Bronchial epithelial cell (primary cell): ENCODE measurements at places on chromosomes 7 and 10. TPM values are rescaled to one million over a fixed set of nuclear protein-coding genes. Genes with fewer than 3 reads are reported as not detected.

The CPA5 gene
- total RNA-seq, result 0.13 TPM in 1 of 2 replicates, not detected in the other

The OR2A7 gene
- 0.53 and 1.7 TPM in 2 replicates for total RNA-seq

The PODXL gene
- total RNA-seq, result 0.13 and 0.53 TPM in 2 replicates

The CC2D2B gene
- total RNA-seq, result not detected in 2 replicates

The ZP3 gene
- 12.8 and 26.1 TPM in 2 replicates for total RNA-seq

DNA sequence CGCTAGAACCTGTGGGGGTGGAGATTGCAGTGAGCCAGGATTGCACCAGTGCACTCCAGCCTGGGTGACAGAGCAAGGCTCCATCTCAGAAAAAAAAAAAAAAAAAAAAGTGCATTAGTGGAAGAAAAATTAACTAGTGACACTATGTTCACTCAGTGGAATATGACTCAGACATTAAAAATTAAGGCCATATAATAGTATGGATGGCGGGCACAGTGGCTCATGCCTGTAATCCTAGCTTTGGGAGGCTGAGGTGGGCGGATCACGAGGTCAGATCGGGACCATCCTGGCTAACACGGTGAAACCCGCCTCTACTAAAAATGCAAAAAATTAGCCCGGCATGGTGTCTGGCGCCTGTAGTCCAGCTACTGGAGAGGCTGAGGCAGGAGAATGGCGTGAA is 3.4 kb downstream of the PHYH start:
- DNase-seq, result no peak

GRCh38 chr10:125159932-125160855 is at the start of gene CTBP2:
Gene CTBP2 (minus strand): TSS chr10:125160563.
- DNase-seq, result no peak

DNA sequence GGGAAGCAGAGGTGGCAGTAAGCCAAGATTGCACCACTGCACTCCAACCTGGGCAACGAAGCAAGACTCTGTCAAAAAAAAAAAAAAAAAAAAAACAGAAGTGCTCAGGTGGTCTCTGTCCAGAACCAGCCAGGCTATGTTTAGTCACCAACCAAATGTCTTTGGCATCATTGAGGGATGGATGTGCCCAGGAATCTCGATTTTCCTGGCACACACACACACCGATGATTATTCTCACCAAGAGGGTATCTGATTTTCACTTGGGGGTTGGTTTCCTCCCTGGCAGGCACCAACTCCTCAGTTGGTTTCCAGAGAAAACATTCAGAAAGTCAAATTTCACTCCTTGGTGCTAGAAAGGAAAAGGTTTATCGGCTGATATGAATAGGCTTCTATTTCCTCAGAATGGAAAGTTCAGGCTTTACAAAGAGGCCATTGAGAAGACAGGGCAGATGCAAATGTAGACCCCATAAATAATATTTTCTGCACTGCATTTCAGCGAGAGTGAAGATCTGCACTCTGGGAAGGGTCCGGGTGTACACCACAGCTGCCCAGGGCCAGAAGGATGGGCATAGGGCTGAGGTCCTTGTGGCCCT is 154.8 kb downstream of the TNS3 start:
- no peak for DNase-seq

DNA sequence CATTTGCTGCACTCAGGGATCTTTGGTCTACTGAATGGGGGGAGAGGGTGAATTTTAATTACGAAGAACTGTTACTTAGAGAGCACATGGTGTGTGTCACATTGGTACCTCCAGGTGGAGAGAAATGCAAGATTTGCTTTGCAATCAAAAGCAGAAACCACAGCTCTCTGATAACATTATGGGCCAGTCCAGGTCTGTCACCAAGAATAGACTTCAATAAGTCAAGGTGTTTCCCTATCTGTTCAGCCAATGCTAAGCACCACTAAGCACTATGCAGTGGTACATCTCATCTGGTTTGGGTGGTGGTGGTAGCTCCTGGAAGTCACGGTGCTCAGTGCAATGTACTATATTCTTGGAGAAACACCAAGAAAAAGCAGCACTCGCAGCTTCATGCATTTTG is 119.6 kb upstream of the AFAP1L2 start:
- no peak for DNase-seq

DNA sequence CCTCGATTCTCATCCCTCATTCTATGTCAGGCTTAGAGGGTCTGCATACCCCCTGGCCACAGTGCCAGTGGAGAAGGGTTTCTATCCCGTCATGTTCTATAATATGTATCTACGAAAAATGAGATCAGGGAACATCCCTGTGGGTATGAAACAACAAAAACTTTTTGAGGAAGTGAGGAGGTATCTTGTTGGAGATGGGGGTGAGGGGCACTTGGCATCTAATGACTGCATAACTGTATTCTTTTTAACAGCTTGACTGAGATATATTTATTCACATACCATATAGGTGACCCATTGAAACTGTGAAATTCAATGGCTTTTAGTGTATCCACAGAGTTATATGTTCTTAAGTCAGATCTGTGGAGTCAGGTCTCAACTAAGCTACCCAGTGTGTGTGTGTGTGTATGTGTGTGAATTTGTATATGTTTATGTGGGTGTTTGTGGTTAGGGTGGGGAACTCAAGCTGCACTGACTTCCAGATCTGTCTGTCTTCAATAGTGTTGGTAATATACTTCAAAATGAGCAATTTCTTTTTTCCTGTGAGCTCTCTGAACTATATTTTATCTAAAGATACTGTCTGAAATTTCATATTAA is 528.9 kb downstream of the CNTNAP2 start:
- no peak for DNase-seq

- DNase-seq, result peak; percentile 81
Measured at GRCh38 chr7:4189131-4189570, 492.9 kb upstream of the FOXK1 start.

GRCh38 chr7:142868188-142868985 is 13.5 kb downstream of the EPHB6 start:
- no peak for DNase-seq

DNA sequence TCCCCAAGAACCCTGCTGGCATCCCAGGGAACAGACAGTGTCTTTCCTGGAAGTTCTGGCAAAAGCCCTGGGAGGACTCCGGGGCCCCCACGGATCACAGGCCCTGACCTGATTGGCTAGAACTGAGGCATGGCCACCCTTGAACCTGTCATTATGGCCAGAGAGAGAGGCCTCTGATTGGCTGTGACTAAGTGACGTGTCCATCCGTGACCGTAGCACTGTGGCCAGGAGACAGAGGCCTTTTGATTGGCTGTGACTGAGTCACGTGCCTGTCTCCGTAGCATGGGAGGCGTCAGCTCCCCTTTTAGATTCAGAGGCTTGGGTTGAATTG is 163.8 kb downstream of the RGS10 start:
- no peak for DNase-seq

- DNase-seq, result no peak
Measured at GRCh38 chr10:49596836-49597235, 13.3 kb upstream of the SLC18A3 start.
